ENCODE measurements at places on chromosomes 7 and 10.

DNA sequence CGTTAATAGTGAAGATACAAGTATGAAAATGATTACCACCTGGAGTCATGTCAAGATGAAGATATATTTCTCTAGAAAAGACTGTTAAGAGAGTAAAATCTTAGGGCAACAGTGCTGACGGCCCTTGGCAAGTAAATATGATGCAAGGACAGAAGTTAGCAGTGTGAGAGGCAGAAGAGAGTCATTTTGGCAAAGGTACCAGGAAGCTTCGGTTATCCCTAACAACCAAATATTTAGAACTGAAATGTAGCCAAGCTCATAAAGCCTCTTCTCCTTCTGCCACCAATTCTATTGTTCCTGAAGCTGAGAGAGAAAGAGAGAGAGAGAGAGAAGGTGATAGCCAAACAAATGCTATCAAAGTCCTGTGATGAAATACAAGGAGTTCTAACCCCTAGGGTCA lies 109.6 kb downstream of the MACC1 start:
- DNase-seq = no peak

- DNase-seq = no peak
These were observed 9.6 kb downstream of the CAPZA2 start for GRCh38 chr7:116872026-116872425.

GRCh38 chr7:106070567-106071254 lies 41.4 kb downstream of the SYPL1 start:
- no peak for DNase-seq

DNA sequence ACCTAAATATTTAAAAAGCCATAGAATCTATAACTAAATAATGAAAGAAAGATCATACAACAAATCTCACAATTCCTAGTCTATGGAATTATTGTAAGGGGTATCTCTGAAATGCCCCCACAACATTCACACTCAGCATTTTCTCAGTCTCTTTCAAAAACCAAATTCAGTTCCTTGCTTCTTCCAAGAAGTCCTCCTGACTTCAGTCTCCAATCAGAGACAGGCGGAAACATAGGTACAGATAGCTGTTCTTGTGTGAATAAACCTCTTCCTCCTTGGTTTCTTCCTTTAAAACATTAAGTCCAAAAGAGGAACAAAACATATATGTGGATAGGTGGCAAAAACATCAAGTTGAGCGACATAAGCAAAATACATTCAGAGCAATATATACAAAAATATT lies 13.9 kb upstream of the FBXW4 start:
- DNase-seq = no peak

DNA sequence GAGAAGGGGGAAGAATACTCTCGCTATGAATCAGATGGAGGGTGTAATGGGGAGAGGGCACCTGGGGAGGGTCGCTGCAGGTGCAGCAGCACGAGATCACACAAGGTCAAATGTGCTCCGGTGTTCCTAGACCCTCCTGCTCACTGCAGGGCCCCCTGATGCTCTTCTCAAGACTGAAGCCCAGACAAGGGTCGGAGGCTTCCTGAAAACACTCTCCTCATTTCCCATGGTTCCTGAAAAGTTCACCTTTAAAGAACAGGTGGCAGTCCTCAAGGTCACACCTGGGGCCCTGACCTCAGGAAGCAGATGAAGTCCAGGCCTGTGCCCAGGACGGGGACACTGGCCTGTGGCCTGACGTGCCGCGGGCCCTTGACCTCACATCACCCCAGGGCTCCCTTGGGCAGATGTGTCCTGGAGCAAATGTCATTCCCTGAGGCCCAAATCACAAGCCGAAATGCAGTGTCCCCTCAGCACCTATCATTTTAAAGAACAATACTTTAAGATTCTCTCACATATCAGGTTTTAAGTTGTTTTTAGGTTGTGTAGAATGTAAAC lies 289.8 kb downstream of the GLRX3 start:
- no peak for DNase-seq

- no peak for DNase-seq
These were observed 14.9 kb downstream of the CCL26 start for GRCh38 chr7:75756991-75757676.

DNA sequence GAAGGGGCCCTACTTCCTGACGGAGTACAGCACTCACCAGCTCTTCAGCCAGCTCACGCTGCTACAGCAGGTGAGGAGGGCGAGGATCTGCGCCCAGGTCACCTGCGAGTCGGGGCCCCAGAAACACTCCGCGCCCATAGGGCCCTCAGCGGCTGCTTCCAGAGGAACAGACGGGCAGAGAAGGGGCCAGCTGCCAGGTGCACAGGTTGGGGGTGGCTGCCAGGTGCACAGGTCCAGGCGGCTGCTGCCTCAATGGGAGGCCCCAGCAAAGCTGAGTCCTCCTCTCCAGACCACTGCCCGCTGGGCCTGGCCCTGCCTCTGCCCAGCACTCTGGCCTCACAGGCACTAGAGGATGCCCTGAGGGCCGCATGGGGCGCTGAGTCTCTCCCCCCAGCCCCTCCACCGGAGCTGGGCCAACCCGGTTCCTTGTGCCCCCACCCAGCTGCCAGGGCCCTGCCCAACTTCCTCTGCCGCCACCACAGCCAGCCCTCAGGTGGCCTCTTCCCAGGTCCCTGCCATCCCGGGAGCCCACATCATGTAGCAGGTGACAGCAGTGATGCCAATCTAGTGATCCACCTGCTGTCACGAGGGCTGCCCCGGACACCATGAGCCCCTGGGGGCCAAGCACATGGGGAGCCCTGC lies 17.0 kb upstream of the UTF1 start:
- no peak for DNase-seq

DNA sequence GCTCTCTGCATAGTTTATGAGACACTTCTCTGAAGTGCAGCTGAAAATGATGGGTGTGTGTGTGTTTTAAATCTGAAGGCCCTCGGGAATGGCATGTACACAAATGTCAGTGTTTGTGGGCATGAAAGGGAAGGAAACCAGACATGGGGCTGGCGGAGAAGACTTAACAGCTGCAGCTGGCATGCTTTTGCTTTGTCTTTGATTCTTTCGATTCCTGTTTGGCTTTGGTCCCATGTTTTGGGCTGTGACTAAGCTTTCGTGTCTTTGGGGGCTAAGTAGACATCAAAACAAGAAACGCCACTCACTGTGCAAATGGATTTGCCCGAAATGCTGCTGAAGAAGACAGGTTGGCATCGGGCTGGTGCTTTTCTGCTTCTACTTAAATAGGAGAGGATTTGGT lies 179.3 kb downstream of the PFKFB3 start:
- peak; percentile 53 for DNase-seq

DNA sequence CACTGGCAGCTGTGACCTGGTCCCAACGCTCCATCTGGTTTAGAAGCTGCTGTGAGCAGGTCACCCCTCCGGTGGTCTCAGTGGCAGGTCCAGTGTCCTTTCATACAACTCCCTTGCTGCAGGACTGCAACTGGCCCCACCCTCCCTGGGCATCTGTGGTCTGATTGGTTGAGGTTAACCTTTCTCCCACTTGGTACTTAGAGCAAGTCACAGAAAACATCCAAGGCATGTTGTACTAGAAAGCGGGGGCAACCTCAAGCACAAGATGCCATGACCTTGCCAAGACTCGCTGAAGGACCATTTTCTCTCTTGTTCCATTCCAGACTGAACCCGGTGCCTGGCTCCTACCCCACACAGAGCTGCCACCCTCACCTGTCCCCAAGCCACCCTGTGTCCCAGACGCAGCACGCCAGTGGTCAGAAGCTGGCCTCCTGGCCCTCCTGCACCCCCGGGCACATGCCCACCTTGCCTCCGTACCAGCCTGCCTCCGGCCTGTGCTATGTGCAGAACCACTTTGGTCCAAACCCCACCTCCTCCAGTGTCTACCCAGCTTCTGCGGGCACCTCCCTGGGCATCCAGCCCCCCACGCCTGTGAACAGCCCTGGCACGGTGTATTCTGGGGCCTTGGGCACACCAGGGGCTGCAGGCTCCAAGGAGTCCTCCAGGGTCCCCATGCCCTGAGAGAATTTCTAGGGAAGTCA lies 9.0 kb downstream of the RHBDD2 start:
- no peak for DNase-seq

- DNase-seq = no peak
These were observed 95.2 kb upstream of the FAM133B start for GRCh38 chr7:92685136-92686042.

GRCh38 chr10:84012831-84013458 lies 126.4 kb upstream of the GHITM start:
- no peak for DNase-seq

DNA sequence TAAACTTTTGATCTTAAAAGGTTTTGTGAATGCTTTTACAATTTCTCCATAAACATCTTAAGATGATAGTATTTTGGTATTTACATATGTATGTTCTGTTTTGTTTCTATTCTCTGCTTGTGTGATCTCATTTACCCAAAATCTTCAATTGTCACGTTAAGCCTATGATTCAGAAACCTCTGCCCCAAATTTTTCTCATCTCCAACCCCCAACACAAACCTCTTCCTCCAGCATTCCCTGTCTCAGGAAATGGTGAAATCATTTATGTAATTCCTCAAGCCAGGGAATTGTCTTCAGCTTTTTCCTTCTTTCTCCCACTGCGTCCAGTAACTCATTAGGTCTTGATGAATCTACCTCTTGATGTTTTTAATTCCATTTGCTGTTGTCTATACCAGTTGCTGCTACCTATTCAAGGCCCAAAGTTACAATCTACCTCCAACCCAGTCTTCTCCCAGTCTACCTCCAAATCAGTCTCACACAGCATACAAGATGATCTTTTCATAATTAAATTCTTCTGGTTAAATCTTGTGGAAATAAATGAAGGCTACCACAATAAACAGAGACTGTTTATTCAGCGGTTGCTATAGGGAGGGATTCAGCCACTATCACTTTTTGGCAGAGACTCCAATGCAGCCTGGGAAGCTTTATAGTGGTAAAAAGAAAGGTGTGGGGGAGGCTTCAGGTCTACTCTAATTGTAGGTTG lies 5.8 kb downstream of the CFAP69 start:
- no peak for DNase-seq

GRCh38 chr10:49410365-49411074 lies 14.6 kb upstream of the DRGX start:
- no peak for DNase-seq

- DNase-seq = no peak
These were observed 9.8 kb upstream of the SAMD8 start for GRCh38 chr10:75101416-75102251.

DNA sequence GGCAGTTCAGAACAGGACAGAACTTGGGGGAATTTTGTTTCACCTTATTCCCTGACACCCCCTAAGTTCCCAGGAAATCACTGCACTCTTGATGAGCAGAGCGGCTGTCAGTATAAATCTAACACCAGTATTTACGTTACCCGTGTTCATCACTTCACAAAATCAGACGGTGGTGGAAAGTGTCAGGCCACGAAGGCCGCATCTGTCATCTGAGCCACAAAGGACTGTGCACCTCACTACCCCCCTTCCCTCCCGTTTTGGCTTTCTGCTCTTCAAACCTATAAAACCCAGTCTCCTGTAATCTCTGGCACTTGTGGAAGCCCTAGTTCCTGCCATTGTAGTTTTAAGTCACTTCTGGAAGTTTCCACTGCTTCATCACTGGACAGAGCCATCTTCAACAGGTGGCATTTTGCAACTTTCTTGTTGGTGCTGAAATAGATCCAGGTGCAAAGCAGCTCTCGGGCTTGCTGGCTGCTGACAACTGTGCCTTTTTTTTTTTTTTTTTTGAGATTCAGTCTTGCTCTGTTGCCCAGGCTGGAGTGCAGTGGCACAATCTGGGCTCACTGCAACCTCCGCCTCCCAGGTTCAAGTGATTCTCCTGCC lies 9.5 kb downstream of the ZFAND2A start:
- no peak for DNase-seq
